ENCODE measurements at places on chromosomes 16 and 17. TPM values are rescaled to one million over a fixed set of nuclear protein-coding genes. Genes with fewer than 3 reads are reported as not detected.
A peak's percentile ranks its signal among the peaks of the same experiment; 100 is the strongest.

DNA sequence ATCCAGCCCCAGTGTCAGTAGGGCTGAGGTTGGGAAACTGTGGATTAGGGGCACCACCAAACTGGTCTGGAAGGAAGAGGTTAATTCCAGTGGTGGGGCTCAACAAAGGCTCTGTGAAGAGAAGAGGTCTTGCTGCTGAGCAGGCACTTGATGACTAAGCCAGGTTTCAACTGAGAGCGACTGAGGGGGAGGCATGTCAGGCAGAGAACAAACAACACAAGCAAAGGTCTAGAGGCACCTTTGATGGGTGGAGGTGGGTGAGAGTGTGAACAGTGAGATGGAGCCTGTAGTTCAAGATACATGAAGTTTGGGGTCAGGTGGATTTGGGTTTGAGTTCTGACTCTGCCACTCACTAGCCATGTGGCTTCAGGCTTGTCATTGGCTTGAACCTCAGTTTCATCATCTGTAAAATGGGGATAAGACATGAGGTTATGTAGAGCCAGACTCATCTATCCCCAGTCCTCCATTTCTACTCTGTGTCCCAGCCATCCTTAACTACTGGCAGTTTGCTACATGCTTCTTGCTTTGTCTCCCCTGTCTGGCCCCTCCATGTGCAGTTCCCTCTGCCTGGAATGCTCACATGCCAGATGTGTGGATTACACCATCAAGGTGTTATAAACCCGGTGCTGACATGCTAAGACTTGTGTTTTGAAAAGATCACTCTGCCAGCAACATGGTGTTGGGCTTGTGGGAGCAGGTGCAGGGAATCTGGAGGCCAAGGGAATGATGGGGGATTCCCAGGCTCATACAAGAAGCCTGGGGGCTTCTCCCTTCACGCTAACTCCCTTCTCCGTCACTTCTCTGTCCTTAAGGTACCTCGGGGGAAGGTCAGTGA is 3.0 kb upstream of the RMI2 start:
- H3K4me1 ChIP-seq: no peaks in the 10 kb centered on the region
- H3K36me3 ChIP-seq: no peaks in the 10 kb centered on the region
- H3K27me3 ChIP-seq: no peaks in the 10 kb centered on the region
- H3K4me3 ChIP-seq: no peak overlapping the region

Gene SHISA6
- total RNA-seq: not detected

GRCh38 chr16:26712876-26713275 is 353.9 kb upstream of the C16orf82 start:
- H3K27ac ChIP-seq: no peak overlapping the region
- no peak overlapping the region for H3K4me3 ChIP-seq
- no peaks in the 10 kb centered on the region for H3K36me3 ChIP-seq
- no peaks in the 10 kb centered on the region for H3K4me1 ChIP-seq

GRCh38 chr17:82905130-82905529 is 65.3 kb upstream of the ZNF750 start:
- no peak overlapping the region for H3K4me3 ChIP-seq
- H3K27ac ChIP-seq: no peak overlapping the region
- H3K4me1 ChIP-seq: no peaks in the 10 kb centered on the region
- no peak for DNase-seq

DNA sequence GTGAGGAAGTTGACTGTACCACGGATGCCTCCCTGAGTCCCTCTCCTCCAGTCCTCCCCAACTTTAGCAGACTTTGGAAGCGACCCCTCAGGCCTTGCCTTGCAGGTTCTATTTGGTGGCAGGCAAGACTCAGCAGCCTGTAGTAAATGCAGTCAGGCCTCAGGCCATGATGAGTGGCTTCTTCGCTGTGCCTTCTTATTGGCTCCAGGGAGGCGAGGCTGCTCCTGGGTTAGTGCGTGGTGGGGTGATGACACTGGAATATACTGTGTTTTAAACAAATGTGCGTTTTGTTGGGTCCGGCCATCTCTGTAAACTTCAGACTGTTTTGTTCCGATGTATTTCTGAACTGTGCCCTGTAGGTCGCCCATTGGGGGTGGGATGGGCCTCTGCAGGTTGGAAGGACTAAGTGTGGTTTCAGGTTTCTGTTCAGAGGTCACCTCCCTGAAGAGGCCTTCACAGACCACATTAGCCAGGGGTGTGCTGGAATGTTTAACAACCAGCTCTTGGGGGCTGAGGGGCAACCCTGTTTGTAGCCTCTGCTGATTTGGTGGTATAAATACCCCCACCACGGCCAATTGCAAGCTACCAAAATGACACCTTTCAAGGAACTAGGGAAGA is 62.5 kb downstream of the CYLD start:
- no peak overlapping the region for H3K27ac ChIP-seq
- H3K4me1 ChIP-seq: peaks cover 5% of the 10 kb centered on the region
- no peak overlapping the region for H3K4me3 ChIP-seq
- no peak for DNase-seq
- no peaks in the 10 kb centered on the region for H3K36me3 ChIP-seq
- no peaks in the 10 kb centered on the region for H3K27me3 ChIP-seq

GRCh38 chr17:6290488-6291196 is 144.3 kb downstream of the AIPL1 start:
- no peak overlapping the region for H3K27ac ChIP-seq
- H3K4me3 ChIP-seq: no peak overlapping the region
- no peaks in the 10 kb centered on the region for H3K4me1 ChIP-seq
- no peaks in the 10 kb centered on the region for H3K36me3 ChIP-seq

- no peaks in the 10 kb centered on the region for H3K36me3 ChIP-seq
- no peaks in the 10 kb centered on the region for H3K27me3 ChIP-seq
- no peak overlapping the region for H3K4me3 ChIP-seq
- no peak for DNase-seq
- peaks cover 21% of the 10 kb centered on the region for H3K4me1 ChIP-seq
These were observed 77.6 kb upstream of the MED9 start for GRCh38 chr17:17398943-17399926.

- peaks cover 12% of the 10 kb centered on the region for H3K4me1 ChIP-seq
- peak overlapping the region; percentile 3 for H3K4me3 ChIP-seq
- no peaks in the 10 kb centered on the region for H3K36me3 ChIP-seq
- no peak overlapping the region for H3K27ac ChIP-seq
- H3K27me3 ChIP-seq: peaks cover 7% of the 10 kb centered on the region
These were observed 3.3 kb upstream of the IRX5 start for GRCh38 chr16:54927125-54928015.

GRCh38 chr17:14107889-14108288 is 38.6 kb downstream of the COX10 start:
- no peaks in the 10 kb centered on the region for H3K4me1 ChIP-seq
- DNase-seq: no peak
- H3K36me3 ChIP-seq: peaks cover 4% of the 10 kb centered on the region
- H3K4me3 ChIP-seq: no peak overlapping the region

- DNase-seq: no peak
- H3K4me1 ChIP-seq: peaks cover 2% of the 10 kb centered on the region
- no peak overlapping the region for H3K27ac ChIP-seq
- no peaks in the 10 kb centered on the region for H3K36me3 ChIP-seq
These were observed 39.0 kb downstream of the DNAH17 start for GRCh38 chr17:78538033-78538776.

Gene PRR35
- total RNA-seq: not detected

Gene BICDL2
- not detected for total RNA-seq

Gene WWOX
- total RNA-seq: 31.1 TPM
